ENCODE measurements at places on chromosomes 7 and 10.

- DNase-seq: no peak
These were observed 36.8 kb downstream of the ST7 start for GRCh38 chr7:116990056-116990455.

GRCh38 chr10:124820121-124820520 lies 18.5 kb downstream of the ABRAXAS2 start:
- no peak for DNase-seq

DNA sequence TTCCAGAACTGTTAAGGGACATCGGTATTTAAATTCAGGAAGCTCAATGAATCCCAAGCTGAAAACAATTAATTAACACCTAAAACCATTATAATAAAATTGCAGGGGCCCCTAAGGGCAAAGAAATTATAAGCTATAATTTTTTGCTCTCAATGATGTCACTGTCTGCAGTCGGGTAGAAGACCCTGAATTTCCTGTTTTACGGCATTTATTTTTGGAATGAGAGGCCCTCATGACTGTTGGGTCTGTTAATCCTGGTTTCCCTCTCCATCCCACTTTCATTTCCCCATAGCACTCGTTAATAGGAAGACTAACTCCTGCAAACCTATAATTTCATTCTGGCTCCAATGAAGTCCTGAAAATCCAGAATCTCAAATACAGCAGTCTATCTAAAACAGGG lies 25.8 kb upstream of the GPR37 start:
- no peak for DNase-seq

DNA sequence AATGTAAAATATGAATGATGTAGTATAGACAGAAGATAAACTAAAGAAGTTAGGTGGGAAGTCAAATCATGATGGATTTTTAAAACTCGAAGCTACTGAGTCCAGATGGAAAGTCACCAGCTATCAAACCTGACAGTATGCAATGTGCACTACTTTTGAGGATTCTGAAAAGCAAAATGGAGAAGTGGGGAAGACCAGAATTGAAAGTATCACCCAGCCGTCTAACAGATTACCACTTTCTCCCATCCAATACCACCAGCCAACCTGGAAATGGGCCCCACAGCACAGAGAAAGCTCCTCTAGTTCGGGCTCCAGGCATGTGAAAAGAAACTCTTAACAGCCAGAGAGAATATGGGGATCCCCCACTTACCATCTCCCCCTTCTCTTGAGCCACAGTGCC lies 67.9 kb upstream of the SRRM3 start:
- no peak for DNase-seq

DNA sequence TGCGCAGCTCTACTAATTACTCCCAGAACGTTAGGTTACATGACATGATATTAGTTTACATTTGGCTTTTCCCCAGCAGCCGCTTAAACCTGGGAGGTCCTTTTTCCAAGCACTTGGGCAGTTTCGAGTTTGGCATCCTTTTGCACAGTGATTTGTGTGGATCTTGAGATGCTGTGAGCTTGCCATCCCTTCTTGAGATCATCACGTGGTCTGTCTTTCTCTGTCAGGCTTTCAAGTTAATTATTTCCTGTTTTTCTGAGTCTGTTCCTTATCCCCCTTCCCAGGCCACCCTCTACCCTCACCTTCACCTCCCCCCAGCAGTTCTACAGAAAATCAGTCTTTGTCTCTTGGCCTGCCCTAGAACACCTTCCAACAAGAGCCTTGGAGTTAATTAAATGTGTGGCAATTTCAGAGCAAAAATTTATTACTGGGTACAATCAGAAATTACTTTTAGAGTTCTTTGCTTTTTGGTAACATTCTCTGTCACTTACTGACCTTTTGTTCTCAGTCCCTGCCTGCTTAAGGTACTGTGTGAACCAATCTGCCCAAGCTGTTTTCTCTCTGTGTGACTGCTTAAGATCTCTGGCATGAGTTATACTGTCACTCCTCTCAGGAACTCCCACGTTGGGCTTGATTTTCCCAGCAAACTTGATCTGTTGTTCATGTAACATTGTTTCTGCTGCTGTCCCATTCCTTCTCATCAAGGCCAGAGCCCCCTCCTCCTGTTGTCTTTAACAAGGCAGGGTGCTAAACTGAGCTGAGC lies 3.1 kb upstream of the SLF2 start:
- no peak for DNase-seq

GRCh38 chr10:30639946-30640786 lies 10.6 kb upstream of the LYZL2 start:
- DNase-seq: no peak

DNA sequence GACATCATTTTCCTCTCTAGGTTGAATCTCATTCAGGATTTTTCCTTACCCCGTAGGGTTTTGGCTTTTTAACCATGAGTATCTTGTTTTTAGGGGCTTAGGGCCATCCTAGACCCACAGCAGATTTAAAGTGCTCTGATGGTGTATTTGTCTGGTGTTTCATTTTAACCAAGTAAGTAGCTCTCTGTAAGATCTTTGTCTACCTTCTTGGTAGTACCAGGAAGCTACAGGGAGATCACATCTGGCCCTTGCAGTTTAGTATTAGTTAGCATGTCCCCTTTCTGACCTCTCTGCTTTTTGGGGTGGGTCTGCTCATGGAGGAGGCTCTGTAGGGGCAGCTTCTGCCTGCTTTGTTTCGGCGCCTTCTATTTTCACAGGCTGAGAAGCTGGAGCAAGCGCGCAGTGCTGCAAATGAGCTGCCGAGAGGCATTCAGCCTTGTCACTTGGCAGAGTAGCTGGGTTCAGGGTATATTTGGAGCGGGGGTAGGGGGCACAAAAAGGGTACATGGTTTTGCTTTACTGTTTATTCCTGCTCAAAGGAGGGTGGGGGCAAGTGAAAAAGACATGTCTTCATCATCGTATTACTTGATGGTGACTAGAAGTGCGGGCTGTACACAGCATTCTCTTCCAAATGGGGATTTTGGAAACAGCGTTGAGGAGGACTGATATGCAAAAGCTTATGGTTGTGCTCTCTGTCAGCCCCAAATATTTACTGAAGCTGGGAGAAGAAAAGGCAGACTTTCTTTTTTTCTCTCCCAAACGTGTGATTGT lies 146.3 kb downstream of the CELF2 start:
- no peak for DNase-seq

GRCh38 chr10:49666685-49667084 lies 12.8 kb upstream of the C10orf53 start:
- no peak for DNase-seq

- DNase-seq: no peak
These were observed 21.6 kb upstream of the GIMAP8 start for GRCh38 chr7:150428671-150429451.

GRCh38 chr7:107384025-107384424 lies 85.8 kb upstream of the GPR22 start:
- no peak for DNase-seq

- no peak for DNase-seq
These were observed 30.3 kb upstream of the IL6 start for GRCh38 chr7:22696541-22697228.

DNA sequence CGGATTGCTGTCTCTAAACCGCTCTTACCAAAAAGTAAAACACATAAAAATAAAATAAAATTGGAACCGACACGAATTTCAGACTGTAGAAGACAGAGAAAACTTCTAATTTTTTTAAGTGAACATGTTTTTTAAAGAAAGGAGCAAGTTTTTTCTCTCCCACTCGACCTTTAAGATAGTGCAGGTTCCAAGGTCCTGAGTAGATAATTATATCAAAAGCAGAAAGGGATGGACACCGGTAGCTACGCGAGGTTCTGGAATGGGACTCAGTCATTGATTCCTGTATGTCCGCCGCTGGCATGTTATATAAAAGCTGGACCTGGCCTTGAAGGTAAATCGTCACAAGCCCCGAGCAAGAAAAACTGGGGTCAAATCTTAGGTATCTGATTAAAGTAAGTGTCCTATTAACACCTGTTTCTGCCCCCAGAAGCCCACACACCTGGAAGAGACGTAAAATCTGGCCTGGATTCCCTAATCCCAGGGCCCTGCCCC lies 462 bp upstream of the CISD1 start:
- DNase-seq: no peak
